ENCODE measurements at places on chromosomes 2 and 18. TPM values are rescaled to one million over a fixed set of nuclear protein-coding genes. Genes with fewer than 3 reads are reported as not detected.
A peak's percentile ranks its signal among the peaks of the same experiment; 100 is the strongest.

DNA sequence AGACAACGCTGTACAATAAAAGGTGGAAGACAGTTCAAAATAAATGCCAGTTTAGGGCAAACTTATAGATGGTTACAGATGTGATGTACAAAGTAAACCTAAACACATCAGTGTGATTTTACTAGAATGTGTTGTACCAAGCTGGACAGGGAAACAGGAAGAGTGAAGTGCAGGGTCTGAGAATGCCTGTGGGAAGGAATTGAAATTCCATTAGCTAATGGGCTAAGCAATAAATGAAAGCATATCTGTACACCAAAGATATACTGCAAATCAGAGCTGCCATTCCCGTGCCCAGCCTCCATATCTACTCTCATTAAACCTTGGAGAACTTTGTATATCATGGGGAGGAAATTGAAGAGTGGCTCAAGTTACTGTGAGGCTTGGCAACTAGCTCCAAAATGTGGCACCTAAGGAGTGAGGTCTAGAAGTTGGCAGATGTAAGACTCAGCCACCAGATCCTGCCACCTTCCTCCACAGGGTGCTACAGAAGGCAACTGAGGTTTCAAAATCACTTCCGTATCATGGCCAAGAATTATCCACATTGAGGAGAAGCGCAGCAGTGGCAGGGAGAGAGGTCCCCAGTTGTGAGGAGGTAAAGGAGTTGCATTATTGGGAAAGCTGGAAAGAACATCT, 277.8 kb downstream of the TCF4 start:
- no peak for ATAC-seq

The MARCHF4 gene
- not detected for total RNA-seq

GRCh38 chr18:32552421-32553030, 81.8 kb upstream of the GAREM1 start:
- peak; percentile 65 for ATAC-seq

- no peak for ATAC-seq
These were observed 215.7 kb downstream of the ANAPC1 start for GRCh38 chr2:111668274-111668616.

GRCh38 chr2:239401881-239402233, 1.0 kb upstream of the HDAC4 start:
- peak; percentile 8 for ATAC-seq

The CNDP1 gene
- not detected for total RNA-seq

- peak; percentile 41 for ATAC-seq
These were observed 104.5 kb upstream of the YWHAQ start for GRCh38 chr2:9735335-9735734.

DNA sequence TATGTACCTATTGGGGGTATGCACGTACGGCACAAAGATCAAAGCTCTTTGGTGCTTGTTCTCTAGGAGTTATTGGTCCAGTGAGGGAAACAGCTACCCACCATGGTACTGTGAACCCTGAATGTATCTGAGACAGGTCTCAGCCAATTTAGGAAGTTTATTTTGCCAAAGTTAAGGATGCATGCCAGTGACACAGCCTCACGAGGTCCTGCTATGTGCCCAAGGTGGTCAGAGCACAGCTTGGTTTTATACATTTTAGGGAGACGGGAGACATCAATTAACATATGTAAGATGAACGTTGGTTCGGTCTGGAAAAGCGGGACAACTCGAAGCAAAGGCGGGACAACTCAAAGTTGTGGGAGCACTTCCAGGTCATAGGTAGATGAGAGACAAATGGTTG, 75.8 kb downstream of the SOWAHC start:
- no peak for ATAC-seq

DNA sequence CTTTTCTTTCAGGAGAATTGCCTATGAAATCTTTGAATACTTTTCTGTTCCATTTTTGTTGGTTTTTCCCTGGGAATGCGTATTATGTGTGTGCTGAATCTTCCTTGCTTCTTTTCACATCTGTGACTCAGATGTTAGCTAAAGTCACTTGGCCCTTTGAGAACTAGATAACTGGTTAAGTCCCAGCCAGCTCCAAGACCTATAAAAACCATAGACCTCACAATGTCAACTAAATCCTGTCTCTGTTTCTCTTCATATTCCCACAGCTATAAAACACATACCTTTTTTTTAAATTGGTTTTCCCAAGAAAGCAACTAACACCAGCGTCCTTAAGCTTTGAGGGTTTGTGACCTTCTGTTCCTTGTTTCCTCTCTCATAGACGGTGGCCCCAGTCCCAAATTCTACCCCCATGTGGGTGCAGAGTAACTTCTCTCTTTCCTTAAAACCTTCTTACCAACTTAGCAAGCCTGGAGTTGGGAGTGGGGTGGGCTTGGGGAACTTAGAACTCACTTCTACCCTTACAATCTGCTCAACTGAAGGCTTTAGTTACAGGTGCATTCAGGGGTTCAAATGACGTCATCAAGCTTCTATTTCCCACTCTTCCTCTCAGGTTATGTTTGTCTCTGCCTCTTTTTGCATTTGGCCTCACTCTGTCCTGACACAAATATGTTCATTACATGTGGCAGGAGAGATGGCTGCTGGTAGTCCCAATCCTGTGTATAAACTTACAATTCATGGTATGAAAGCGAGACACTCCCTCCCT, 58.1 kb upstream of the TGIF1 start:
- ATAC-seq = no peak

Data from activated T-helper 17 cell treated with anti-CD3 and anti-CD28 coated beads, Interleukin-2, amount 50 U/mL, for 72 hours (primary cell).